Activated CD4-positive, alpha-beta T cell treated with anti-CD3 and anti-CD28 coated beads, Interleukin-2, amount 50 U/mL, for 16 hours (primary cell): ENCODE measurements at places on chromosomes 4 and X.

DNA sequence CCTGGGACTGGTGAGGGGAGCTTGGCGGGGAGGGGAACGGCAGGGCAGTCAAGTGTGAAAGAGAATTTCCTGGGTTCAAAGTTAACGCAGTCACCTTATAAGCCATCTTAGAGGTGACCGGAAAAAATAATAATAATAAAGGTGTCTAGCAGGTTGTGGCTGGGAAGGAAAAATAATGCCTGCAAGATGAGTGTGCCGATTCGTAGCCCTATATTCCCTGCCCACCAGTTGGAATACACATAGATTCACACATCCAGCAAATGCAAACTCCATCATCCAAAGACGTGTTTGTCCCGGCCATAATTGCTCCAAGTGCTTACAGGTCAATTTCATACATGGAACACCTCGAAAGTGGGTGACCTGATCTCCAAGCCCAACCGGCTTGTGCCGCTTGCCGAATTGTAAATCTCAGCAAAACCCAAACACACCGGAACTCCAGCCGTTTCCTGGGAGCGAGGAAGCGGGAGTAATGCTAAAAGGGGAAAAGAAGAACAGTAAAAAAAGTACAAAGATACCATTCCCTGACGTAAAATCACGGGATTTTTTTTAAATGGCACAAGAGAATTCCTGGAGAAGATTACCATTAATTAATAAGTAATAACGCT lies 1.3 kb upstream of the FAT1 start:
- no peak for DNase-seq

DNA sequence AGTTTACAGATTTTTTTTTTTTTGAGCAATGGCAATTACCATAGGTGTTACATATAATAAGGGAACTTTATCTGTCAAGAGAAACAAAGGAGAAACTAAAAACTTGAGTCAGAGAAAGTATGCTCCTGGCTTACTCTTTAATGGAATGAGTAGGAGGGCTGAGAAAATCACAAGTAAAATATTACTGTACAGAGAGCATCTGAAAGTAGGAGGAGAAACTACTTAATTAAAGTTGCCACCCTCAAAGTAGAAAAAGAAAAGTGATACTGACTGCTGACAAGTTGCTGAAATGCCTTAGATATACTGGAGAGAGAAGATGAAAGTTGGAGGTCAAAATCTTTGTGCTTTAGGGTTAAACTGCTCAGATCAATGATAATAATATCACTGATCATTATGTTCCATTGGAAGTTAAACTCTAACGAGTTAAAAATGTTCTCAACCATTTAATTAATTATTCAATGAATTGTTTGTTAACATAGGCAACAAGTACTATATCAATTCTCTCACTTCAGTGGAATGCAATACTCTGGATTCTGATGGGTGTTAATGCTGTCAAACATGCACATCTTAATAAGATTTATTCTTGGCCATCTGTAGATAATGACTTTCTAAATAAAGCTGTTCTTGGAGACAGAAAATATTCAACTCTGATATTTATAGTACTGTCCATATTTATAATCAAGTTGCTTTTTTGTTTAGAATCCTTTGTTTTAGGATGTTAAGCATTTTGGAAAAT lies 61.2 kb upstream of the CAMK2D start:
- DNase-seq, result peak; percentile 73

DNA sequence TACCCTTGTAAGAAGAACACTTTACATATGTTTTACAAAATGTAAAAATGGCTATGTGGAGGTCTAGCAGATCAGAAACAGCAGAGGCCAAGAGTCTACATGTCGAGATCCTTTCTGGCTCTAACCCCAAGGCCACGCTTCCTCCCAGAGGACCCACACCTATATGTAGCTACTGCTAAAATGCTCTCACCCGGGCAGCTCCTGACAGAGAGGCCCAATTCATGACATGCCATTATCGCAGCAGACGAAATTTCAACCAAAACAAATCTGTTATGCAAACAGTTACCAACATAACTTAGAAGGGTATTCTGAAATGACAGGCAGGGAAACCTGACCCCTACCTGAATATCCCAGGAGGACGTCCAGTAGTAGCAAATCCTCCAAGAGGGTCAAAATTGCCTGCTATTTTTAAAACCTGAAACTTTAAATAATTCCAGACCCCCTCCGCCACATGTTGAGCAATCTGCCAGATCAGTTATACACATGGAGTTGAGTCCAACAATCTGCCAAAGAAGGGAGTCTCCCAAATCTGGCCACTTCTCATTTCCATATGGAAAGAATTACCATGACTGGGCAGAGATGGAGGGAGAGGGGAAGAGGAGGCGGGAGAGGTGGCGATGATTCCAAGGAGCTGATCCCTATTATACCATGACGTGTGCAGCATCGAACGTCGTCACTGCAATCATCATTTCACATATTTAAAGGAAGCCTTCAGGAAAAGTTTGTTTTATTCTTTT lies 192.9 kb upstream of the TBL1X start:
- DNase-seq, result no peak

GRCh38 chr4:139083607-139083955 lies 68.0 kb downstream of the NOCT start:
- DNase-seq, result peak; percentile 60

DNA sequence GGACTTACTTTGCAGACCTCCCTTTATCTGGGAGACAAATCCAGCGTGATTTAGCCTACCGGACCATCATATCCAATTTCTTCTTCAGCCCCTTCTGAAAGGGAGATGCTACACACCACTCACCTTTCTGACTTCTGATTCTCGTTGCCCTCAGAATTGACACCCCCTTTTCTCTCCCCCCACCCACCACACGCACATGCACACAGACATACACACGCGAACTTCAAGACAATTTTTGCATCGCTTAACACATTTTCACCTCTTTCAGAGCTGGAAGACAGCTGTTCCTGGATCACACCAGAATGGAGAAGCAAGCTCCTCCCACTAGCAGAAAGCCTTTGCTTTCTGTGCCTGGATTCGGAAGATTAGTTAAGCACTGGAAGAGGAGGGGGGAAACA lies 1.0 kb upstream of the SNCA start:
- DNase-seq, result no peak

GRCh38 chrX:72620550-72621145 lies 48.0 kb upstream of the HDAC8 start:
- DNase-seq, result peak; percentile 77

DNA sequence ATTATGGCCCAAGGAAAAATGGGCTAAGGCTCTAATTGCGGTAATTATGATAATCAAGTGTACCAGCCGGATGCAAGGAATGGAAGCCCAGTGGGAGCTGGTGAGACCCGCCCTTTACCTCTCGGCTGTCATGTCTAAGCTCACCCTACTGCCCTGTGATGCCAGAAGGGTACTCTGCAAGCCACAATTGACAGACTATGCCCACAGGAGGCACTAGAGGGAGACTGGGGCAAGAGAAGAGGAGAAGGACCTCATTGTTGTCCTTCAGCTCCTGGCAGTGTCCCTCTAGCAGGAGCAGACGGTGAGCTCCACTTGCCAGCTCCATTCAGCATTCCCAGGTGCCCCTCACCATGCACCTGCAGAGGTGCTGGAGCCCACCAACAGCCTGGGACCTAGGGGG lies 141.8 kb downstream of the SMIM20 start:
- DNase-seq, result no peak

- no peak for DNase-seq
Measured at GRCh38 chr4:7007142-7007907, 35.8 kb upstream of the TADA2B start.

GRCh38 chr4:83865417-83866150 lies 329.7 kb downstream of the GPAT3 start:
- DNase-seq, result no peak

GRCh38 chr4:40121515-40121914 lies 64.9 kb downstream of the N4BP2 start:
- DNase-seq, result peak; percentile 60

GRCh38 chrX:110310896-110311295 lies 7.0 kb downstream of the AMMECR1 start:
- DNase-seq, result peak; percentile 50

DNA sequence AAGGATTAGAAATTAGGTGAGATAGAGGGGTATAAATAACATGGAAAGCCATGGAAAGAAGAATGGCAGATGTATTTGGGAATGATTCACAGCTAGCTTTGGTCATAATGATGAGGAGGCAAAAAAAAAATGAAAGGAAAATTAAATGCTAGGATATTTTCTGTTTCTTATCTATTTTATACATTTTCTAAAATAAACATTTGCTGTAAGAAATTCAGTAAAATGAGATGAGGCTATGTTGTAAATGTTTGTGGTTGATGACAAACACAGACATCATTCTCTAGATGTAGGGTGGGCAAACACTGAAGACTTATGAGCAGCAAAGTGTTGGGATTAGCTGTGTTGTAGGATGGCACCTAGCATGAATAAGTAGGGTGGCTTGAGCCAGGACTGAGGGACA lies 407.1 kb downstream of the IL15 start:
- DNase-seq, result no peak

DNA sequence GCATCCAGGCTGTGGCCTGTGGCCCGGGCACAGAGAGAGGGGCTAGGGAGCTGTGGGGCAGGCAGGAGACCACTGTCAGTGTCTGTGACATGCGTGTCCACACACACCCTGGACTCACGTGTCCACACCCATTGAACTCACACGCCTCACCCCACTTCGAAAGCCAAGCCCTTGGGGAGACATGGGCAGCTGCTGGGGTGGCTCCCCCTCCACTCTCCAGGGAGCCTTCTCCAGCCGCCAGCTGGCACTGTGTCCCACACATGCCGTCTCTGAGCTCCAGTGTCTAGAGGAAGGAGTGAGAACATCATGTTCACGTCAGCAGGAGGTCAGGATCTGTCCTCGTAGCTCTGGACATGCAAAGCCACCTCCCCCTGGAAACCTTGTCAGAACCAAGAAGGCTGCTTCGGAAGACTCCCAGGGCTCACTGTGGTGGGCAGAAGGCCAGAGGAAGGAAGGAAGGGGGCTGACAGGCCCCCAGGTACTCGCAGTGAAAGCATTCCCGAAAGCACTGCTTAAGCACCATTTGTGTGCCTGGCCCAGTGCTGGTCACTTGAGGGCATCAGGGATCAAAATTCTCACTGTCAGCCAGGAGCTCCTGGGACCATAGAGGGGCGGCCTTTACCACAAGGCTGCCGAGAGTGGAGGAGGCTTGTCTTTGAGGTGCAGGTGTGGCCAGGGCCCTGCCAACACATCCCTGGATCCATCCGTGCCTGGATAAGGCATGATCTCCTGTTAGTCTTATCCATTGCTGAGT lies 61.4 kb downstream of the HTRA3 start:
- DNase-seq, result no peak

- DNase-seq, result no peak
Measured at GRCh38 chrX:112638691-112639090, 41.0 kb downstream of the LHFPL1 start.

DNA sequence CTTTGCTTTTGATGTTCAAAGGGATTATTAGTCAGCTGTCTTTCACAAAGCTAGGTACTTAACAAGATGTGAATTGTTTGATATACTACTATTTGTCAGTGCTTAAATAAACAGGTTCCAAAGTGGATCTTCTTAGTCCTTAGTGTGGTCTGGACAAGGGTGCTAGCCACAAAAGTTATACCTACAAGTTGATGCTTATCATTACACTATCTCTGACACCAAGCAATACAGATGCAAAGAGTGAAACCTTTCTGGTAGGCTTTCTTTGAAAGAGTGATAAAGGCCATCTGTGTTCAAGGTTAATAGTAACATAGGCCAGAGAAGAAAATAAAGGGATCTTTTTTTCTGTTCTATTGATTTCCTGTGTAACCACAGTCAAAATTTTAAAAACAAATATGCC lies 12.2 kb upstream of the RBPJ start:
- peak; percentile 66 for DNase-seq
